ENCODE measurements at places on chromosomes 5 and 9. TPM values are rescaled to one million over a fixed set of nuclear protein-coding genes. Genes with fewer than 3 reads are reported as not detected.

Gene AHRR
- total RNA-seq, result 4.5 TPM

Gene PCDHB5
- 8.5 TPM for total RNA-seq

Gene FBXL7
- total RNA-seq, result 14.4 TPM

Gene AGXT2
- total RNA-seq, result not detected

Gene ZNF454
- total RNA-seq, result 4.3 TPM

Gene PKD2L2
- 0.21 TPM for total RNA-seq

Gene PCDHGA4
- total RNA-seq, result 3.9 TPM

Gene HSDL2
- 14.3 TPM for total RNA-seq

Gene PPP3R2
- total RNA-seq, result not detected

Data from WTC11 (cell line).